ENCODE measurements at places on chromosomes 5 and 9. TPM values are rescaled to one million over a fixed set of nuclear protein-coding genes. Genes with fewer than 3 reads are reported as not detected.

Gene MAN1B1
- total RNA-seq = 61.6 TPM

Gene OR1N1
- not detected for total RNA-seq

Gene CCDC187
- 1.1 TPM for total RNA-seq

Gene C9orf153
- total RNA-seq = not detected

Gene PRRT1B
- not detected for total RNA-seq

Gene LMX1B
- 6.9 TPM for total RNA-seq

Gene ELAVL2
- total RNA-seq = 0.22 TPM

Gene BASP1
- 37.1 TPM for total RNA-seq

Gene C9
- not detected for total RNA-seq

Gene PCSK1
- total RNA-seq = 1.4 TPM

Gene RFESD
- total RNA-seq = 9.8 TPM

DNA sequence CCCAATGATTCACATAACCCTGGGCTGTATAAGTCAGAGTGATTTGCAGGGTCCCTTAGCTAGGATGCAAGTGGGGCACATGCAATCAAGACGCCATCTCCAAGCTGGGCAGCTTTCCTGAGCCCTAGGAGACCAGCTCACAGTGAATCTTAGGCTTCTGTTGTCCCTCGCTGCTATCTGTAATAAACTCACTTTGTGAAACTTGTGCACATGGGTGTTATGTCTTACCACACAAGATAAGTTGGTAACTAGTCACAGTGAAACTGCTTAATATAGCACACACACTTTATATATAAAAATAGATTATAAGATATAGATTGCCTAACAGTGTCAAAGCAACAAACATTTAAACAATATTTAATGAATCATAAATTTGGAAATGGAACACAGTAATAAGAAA is 658.5 kb downstream of the SLCO4C1 start:
- DNase-seq = no peak

GRCh38 chr9:97880336-97880735 is 27.3 kb downstream of the FOXE1 start:
- no peak for DNase-seq

DNA sequence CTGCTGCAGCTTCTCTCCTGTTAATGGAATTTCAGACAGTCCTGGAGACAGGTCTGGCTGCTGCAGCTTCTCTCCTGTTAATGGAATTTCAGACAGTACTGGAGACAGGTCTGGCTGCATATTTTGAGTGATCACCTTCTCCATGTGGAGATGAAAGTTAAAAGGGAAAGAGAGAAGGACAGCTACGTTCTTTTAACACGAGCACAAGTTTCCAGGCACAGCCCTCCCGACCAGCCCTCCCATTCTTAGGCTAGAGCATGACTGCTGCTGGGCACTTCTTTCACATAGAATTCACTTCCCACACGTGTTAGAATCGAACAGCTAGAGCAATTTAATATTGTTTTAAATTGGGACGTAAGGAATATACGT is 133.3 kb upstream of the DMRT1 start:
- DNase-seq = no peak

DNA sequence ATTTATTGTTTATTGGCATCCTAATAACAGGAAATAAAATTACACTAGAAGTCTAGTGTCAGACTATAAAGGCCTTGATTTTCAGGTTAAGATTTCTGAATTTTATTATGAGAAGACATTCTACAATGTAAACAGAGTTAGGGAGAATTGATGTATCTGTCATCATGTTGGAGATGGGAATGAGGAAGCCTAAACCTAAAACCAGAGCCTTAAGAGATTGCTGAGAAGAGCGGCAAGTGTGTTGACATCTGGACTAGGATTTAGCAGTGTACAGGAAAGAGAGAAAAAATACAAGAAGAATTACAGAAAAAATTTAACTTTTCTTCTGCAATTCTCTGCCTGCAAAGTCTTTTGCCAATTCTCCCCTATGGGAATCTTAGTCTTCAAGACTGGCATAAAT is 525.5 kb downstream of the NR2F1-AS1 start:
- DNase-seq = no peak

DNA sequence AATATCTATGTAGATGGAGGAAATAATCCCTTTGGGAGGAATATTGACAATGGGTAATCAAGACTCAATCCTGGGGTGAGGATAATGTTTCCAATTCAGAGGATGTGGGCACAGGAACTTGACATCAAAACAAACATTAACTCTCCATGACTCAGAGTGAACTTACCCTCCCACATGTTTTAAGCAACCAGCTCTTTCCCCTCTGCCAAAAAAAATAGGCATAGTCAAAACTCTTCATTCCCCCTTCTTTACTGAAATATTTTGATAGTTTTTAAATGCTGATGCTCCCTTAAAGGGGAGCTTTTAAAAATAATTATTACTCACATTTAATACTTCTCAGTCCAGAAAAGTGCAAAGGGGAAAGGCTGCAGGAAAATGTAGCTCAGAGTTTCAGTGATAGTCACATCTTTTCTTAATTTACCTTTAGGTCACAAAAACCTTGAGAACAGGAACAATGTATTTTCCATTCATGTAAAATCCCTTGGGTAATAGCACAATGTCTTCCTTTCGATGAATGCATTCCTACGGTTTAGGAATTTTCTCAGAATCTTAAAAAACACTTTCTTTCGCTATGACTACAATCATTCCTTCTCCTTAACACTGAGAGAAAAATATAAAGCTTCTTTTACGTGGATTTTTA is 298.4 kb upstream of the GRAMD2B start:
- no peak for DNase-seq

DNA sequence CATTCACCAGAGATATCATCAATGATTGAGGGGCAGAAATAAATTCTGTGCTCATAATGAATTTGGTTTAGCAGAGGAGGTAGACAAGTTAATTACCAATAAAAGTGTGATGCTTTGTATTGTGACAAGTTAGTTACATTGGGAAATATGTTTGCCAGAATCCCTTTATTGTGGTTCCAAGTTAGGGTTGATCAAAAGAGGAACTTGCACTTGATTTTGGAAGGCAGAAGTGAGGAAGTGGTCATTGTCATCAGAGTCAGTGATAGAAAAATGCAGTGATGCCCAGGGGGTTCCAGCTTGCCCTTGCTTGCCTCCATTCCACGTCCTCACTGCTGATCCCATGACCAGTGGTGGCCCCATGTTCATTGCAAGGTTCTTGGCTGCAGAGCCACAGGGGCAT is 69.7 kb downstream of the SVEP1 start:
- no peak for DNase-seq

GRCh38 chr9:135531096-135531495 is 9.9 kb downstream of the LCN1 start:
- DNase-seq = peak; percentile 77

DNA sequence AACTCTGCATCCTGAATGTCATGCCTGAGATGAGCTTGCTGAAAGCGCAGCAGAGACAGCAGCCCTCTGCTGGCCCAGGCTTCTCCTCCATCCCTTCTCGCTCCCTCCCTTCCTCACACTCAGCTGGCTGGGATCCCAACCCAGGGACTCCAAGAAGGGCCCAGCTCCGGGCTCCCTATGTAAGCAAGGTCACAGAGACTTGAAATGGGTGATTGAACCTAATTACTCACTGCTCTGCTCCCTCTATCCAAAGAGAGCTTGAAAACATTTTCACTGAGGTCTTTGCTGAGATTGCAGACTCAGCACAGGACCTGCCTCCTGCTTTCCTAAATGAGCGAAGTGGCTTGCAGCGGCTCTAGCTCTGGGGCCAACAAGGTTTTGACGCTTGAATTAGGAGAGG is 42.8 kb downstream of the RAPGEF1 start:
- no peak for DNase-seq

- DNase-seq = peak; percentile 53
Observed at GRCh38 chr5:56717253-56717987, 97.9 kb upstream of the MAP3K1 start.

DNA sequence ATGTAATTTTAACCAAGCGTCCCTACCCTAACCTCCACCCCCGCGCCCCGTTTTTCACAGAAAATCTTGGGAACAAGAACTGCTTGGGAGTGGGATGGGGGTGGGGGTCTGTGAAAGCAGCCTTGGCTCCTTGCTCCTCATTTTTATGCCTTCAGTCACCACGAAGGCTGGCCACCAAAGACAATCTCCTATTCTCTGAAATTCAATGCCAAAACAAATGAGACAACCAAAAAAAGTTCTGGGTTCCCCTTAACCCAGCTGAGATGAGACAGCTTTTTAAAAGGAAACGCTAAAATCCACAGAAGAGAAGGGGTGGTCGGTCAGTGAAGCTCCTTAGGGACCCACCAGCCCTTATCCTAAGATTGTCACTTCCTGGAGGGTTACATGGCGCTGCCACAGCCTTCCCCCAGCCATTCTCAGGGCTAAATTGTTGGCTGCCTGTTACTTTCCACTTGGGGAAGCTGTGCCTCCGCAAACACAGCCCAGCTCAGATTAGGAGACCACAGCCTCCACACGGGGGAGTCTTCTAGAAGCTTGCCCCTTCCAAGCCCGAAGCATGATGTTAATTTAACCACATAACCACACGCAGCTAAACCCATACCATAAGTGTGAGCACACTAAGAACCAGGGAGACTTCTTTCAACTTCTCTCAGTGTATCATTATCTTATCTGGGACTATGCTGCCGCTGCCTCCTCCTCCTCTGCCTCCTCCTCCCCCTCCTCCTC is 136.3 kb downstream of the FOXD1 start:
- no peak for DNase-seq

GRCh38 chr9:4691795-4692194 is 12.4 kb downstream of the CDC37L1 start:
- no peak for DNase-seq

GRCh38 chr5:893137-893506 is 438 bp downstream of the TRIP13 start:
- no peak for DNase-seq

DNA sequence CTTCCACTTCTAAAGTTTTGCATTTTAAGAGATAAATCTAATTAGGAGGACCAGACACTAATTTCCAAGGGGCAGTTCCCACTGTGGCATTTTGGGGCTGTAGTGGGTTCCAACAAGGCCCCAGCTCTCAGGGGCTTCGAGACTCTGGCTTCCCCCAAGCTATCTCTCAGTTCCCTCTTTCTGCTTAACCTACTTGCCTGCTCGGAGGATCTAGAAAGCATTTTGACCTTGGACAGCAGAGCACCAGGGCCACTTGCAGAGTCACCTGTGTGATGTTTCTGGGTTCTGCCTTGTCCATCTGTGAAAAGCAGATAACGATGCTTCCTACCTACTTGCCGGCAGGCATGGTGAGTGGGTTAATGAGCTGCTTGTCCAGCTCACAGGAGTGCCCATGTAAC is 175.4 kb downstream of the MED10 start:
- DNase-seq = no peak

DNA sequence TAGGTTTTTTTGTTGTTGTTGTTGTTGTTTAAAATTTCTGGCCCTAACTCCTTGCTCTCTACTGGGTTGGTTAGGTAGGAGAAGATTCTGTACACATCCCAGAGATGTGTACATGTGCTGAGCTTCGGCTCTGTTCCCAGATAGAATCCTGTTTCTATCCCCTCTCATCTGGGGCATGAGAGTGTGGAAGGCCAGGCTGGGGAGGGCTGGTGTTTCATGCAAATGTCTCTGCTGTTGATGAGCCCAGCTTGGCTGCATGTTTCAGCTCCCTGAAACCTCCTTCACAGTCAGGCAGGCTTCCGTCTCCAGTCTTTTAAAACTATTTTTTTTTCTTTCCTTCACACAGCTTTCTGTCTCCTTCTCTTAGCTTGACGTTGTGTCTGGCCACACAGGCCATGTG is 526.9 kb upstream of the KLF4 start:
- DNase-seq = no peak

DNA sequence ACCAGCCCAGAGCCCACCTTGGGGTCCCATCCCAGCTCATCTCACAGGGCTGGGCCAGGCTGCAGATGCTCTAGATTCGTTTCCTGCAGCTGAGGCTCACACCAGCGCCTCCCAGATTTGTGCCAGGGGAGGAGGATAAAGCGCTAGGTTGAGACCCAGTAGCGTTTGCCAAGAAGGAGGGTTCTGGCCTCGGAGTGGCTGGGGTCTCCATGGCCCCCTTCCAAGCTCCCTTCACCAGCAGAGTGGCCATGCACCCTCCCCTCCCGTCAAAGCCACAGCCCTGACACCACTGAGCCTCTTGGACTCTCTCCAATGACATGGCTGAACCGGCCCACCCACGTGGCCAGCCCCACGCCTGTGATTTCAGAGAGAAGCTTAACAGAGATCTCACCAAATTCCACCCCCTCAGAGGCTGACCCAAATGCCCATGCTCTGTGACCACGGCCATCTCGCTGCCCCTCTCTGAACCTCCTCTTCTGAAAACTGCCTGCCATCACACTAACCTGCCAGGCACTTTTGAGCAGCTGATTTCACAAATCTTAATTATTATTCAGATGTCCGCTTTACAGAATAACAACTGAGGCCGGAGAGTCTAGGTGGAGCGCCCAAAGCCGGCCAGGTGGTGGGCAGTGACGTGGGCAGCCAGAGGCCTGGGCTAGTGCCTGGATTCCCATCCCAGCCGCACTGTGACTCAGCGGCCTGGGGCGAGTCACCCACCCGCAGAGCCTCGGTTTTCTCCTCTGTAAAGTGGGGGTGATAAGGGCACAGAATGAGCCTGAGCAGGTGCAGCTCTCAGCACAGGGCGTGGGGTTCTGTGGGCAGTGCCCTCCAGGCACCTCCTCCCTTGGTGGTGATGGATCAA is 155.7 kb downstream of the C9orf50 start:
- DNase-seq = no peak

- no peak for DNase-seq
Observed at GRCh38 chr5:89168766-89169165, 285.8 kb upstream of the MEF2C start.

- DNase-seq = peak; percentile 40
Observed at GRCh38 chr9:38359297-38359653, 33.2 kb upstream of the ALDH1B1 start.

GRCh38 chr5:169162407-169162806 is 138.5 kb downstream of the SLIT3 start:
- DNase-seq = peak; percentile 17

DNA sequence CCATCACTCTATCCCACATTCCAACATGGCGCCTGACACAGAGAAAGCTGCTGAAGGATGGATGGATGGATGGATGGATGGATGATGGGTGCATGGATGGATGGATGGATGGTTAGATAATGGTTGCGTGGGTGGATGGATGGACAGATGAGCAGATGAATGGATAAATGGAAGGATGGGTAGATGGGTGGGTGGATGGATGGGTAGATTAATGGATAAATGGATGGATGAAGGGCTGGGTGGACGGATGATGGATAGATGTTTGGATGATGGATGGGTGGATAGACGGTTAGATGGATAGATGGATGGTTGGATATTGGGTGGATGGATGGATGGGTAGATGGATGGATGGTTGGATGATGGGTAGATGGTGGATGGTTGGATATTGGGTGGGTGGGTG is 4.5 kb downstream of the LCN12 start:
- no peak for DNase-seq

GRCh38 chr9:112479221-112479620 is 7.4 kb upstream of the KIAA1958 start:
- DNase-seq = no peak

- DNase-seq = no peak
Observed at GRCh38 chr5:56851258-56851941, 36.1 kb downstream of the MAP3K1 start.

DNA sequence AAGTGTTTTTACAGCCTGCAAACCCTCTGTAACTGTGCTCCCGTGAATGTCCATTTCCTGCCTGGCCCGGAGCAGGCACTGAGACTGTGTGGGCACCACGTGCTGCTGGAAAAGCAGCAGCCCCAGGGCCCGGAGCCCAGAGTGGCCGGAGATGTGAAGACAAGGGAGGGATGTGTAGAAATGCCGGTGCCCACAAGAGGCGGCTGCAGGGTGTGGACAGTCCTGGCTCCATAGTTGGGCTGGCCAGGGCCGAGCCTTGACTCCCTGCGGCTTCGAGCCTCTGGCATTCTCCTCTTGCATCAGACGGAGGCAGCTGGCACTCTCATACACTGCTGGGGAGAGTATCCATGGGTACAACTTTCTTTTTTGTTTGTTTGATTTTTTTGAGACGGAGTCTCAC is 13.2 kb upstream of the GFPT2 start:
- DNase-seq = no peak

All from lower leg skin (tissue), 4 donors.